Activated CD8-positive, alpha-beta memory T cell treated with anti-CD3 and anti-CD28 coated beads for 1 hour (primary cell): ENCODE measurements at places on chromosomes 2 and 18.

DNA sequence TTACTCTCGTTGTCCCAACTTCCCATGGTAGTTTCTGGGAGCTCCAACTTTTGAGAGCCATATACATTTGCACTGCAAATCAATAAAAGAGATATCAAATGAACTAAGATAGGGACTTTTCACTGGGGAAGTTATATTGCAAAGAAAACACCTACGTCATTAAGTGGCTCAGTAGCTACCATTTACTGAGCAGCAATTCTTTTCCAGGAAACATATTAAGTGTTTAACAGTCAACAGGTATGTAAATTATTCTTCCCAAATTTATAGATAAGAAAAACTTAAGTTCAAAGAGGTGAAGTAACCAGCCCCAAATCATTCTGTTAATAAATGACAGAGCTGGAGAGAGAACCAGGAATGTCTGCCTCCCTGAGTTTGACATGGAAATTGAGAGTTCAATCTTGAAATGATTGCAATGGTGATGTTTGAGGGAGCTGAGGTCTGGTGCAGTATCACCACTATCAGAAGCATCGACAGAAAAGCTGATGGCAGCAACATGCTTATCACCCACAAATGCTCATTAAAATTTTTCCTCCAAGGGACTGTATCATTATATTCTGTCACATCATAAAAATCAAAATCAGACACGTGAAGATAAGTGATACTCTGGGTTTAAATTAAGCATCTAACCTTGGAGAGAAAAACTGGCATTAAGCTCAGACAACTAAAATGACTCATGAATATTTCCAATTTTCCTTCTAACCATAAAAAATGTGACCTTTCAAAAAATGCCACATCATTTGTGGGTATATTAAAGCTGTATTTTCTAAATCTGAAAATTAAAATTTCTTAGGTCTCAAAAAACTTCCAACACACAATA is 43.4 kb downstream of the GAREM1 start:
- DNase-seq = no peak

DNA sequence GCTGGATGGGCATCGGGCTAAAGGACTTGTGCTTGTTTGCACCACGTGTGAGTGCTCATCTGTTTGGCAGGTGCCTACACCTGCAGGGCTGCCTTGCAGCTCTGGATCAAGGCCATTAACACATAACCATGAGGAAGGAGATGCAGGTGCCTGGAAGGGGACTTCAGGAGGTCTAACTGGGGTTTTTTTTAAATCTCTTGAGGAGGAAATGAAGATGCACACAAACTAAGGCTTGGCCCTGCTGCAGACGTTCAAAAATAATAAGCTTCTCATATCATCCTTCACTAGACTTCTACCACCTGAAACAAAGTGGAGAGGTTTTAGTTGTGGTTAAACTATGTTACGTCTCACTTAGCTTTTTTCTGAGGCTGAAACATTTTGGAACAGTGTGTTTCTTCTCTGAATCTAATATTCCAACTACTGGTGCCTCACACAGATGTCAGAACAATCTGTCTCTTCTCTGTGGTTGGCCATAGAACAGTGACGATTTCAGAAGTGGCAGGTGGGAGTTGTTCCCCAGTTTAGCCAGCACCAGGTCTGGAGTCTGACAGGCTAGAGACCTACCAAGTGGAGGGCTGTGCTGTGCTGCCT is 36.5 kb downstream of the BCL2L11 start:
- no peak for DNase-seq

DNA sequence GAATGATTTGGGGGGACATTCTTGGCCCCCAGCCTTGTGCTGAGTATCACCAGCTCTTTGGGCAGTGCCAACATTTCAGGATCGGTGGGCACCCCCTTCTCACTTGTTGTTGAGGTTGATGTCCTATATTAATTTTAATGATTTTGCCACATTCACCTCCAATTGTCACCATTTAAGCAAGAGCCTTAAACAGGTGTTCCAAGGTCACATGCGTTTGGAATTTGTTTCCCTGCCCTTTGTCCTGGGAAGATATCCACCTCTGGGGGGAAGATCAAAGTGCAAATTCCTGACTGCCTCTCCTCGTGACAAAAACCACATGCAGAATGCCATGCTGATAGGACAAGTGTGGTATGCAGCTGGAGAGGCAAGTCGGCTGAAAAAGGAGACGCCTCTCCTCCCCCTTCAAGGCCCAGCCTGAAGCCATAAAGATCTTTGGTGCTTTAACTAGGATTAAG is 72.5 kb upstream of the ID2 start:
- no peak for DNase-seq

- no peak for DNase-seq
Measured at GRCh38 chr18:8978394-8978793, 124.1 kb upstream of the NDUFV2 start.

DNA sequence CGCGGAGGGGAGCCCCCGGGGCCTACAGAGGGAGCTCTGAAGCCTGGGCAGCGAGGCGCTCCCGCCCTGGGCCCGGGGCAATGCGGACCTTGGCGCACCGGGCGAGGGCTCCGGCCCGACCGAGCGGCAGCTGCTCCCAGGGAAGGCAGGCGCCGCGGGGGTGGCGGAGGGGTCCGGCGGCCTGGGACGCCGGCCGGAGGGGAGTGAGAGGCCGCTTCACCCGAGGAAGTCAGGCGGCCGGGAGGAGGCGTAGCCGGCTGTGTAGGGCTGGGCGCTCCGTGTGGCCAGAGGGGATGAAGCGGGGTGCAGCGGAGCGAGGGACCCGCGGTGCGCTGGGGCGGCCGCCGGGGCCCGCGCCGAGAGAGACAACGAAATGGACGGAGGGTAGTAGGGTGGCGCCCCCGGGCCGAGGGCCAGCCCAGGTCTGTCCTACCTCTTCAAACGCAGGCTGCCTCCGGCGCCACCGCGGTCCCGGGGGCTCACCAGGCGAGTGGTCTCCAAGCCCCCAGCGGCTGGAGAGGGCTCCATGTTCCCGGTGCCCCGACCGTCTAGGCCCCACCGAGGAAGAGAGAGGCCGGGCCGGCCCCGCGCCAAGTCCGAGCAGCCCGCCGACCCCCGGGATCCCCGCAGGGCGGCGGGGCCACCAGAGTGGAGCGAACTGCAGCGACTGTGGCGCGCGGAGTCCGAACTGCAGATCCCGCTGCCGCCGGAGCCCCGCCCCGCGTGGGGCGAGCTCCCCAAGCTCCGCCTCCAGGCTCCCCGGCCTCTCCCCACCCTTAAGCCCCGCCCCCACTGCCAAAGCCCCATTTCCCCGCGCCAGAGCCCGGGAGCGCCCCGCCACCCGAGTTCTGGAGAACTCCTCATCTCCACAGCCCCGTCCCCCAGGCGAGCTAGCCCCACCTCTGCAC is at the start of gene SLC30A3:
Gene SLC30A3 (minus strand): TSS at position 669 of the 908 bp plus-strand sequence. CDS start 141 bp downstream, at position 528.
- peak; percentile 17 for DNase-seq

- DNase-seq = no peak
Measured at GRCh38 chr2:40281021-40281940, 170.6 kb downstream of the SLC8A1 start.

DNA sequence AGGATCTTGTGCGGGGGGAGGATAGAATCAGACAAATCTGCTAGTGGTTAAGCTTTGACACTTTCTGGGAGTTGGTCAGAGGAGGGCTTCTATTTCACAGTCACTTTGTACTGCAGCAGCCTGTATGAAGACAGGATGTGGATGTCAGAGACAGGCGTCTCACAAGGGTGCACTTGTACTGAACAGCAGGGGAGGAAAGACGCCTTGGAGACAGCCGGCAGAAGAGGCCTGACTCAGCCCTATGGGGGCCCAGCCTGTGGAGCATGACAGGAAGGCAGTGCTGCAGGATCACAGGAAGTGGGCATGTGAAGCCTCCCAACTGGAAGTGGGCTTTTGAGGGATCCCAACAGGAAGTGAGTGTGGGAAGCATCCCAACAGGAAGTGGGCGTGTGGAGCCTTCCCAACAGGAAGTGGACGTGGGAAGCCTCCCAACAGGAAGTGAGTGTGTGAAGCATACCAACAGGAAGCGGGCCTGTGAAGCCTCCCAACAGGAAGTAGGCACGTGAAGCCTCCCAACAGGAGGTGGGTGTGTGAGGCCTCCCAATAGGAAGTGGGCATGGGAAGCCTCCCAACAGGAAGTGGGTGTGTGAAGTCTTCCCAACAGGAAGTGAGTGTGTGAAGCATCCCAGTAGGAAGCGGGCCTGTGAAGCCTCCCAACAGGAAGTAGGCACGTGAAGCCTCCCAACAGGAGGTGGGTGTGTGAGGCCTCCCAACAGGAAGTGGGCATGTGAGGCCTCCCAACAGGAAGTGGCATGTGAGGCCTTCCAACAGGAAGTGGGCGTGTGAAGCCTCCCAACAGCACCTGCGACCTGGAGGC is 212.3 kb downstream of the SNTG2 start:
- no peak for DNase-seq

DNA sequence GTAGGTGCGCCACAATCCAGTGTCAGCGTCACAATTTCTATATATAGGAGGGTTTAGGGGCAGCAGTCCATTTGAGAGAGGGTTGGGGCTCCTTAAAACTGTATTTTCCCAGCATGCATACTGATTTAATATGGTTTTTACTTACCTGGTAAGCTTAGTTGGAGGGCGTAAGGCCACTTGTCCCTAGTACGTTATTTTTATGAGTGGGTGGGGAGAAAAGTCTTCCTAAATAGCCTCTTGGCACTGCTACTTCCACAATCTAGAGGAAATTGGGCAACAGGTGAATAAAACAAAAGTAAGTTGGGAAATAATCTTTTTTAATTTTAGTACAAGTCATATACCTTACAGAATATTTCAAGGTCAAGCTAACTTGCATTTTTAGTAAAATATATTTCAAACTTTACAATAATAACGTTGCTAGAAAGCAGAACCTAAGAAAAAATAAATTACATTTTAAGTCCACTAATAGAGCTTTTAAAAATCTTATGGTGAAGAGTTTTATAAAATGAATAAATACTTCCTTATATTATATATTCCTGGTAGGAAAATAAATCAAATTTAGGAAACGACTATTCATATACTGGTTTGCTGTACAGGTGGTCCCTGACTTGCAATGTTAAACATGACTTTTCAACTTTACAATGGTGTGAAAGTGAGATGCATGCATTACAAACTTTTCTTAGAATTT is 20.9 kb downstream of the DHRS9 start:
- DNase-seq = no peak
